Esophagus squamous epithelium (tissue), 5 donors: ENCODE measurements at places on chromosomes 12 and 14.

GRCh38 chr12:65084579-65084978 is 36.5 kb downstream of the WIF1 start:
- no peak for DNase-seq

DNA sequence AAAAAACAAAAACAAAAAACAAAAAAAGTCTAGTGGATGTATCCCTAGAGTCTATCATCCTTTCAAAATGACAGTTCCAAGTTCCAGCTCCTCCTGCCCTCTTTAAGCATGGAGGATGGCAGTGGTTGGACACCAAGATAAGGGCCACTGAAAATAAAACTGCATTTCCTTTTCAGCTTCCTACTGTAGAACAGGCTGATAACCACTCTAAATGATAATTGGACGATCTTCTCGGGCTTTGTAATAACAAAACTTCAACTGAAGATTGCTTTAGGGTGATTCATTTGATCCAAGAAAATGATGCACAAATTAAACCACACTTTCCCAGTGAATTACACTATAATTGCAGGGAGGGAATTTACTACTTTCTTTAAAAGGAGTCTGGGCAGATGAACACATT is 42.2 kb upstream of the CRACR2A start:
- DNase-seq = no peak

GRCh38 chr14:58098507-58098906 is 53.5 kb downstream of the ARMH4 start:
- DNase-seq = no peak

DNA sequence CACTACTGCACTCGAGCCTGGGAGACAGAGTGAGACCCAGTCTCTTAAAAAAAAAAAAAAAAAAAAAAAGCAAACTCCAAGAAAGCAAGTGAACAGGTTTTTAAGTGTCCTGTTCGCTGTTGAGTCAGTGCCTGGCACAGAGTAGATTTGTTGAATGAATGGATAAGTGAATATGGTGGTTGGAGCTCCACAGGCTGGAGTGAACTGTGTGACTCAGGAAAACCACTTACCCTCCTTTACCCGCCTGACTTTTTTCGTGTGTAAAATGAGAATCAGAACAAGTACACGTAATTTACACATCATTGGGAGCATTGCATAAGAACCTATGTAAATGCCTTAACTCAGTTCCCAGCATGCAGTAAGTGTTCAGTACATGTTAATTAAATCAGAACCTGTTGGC is 24.0 kb upstream of the ESRRB start:
- DNase-seq = no peak

- no peak for DNase-seq
Measured at GRCh38 chr12:52913431-52913821, 8.6 kb upstream of the KRT8 start.

DNA sequence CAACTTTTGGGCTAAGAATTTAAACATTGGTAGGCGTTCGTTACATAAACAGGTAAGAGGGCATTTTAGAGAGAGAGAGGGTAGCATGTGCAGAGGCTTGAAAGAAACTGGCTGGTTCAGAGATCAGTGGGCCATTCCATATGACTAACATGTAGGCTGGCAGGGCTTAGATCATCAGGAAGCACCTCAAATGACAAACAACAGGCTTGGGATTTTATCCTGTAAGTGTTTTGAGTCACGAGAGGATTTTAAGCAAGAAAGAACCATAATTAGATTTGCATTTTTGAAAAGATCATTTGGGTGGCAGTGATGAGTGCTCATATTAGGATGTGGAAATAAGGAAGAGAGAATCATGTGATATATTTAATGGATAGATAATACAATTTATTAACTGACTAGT is 8.7 kb upstream of the PLEKHA5 start:
- no peak for DNase-seq

GRCh38 chr14:69582212-69582611 is 7.5 kb upstream of the CCDC177 start:
- no peak for DNase-seq

GRCh38 chr12:86710109-86710508 is 453.9 kb upstream of the MGAT4C start:
- DNase-seq = no peak

DNA sequence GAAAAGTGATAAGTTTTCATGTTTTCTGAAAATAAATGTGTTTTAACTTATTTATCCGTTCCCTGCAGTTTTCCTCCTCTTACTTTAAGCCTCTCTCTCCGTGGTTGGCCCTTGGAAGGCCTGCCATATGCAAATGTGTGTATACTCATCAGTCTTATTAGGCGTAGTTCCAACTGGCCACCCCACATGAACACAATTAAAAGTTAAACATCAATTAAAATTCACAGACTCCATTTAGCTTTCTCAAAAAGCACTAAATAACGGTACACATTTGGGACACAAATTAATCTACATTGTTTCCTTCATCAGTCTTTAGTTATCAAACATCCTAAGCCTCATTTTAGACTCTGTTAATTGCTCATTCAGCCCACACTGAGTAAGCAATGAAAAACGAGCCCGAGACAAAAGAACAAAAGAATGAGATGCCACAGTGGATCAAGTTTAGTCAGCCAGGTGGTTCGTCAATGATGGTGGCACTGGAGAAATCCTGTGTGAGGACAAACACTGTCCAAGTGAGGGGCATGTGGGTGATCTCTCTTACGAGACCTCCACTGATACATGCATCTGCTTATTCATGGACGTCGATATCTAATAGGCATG is 76.0 kb upstream of the TMCC3 start:
- DNase-seq = no peak

- DNase-seq = no peak
Measured at GRCh38 chr12:17999174-17999801, 90.7 kb downstream of the RERGL start.

GRCh38 chr12:102970780-102971179 is 13.3 kb downstream of the ASCL1 start:
- no peak for DNase-seq

DNA sequence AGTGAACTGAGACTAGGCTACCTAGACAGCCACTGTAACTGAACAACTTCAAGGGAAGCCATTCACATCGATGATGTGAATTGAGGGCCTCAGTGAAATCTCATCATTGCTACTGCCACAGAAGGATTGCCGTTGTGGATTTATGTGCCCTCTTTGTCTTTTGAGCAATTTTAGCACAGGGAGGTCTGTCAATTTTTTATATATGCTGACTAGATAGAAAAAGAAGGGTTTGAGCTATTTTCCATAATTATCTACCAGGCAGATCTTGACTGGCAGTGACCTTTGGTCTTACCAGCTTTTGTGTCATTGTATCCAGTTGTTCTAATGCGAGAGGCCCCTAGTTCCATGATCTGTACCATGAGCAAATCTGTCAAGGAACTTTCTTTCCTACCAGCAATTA is 179.4 kb downstream of the ERC1 start:
- DNase-seq = no peak

DNA sequence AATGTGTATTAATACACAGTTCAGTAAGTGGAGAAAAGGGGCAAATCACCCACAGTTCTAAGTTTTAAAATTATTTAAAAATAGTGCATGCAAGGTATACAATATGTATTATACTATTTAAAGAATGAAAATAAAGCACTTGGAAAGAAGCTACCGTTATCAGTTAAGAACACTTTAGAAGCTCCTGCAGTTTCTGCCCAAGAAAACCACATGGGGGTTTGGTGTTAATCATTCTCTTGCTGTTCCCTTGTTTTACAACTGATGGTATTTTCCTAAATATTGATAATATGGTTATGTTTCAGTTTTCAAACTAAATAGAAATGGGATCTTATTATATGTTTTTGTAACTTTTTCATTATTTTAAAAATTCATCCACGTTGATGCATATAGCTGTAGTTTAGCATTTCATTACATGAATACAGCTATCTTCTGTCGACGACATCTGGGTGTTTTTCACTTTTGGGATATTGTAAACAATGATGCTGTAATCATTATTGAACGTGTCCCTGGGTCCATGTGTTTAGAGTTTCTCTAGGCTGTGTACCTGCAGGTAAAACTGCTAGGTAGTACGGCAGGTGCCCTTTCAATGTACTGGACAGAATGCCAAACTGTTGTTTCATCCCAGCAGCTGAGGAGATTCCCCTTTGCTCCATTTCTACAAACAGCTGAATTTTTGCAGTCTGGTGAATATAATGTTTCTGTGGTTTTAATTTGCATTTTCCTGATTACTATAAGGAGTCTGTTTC is 64.1 kb downstream of the APPL2 start:
- DNase-seq = no peak

DNA sequence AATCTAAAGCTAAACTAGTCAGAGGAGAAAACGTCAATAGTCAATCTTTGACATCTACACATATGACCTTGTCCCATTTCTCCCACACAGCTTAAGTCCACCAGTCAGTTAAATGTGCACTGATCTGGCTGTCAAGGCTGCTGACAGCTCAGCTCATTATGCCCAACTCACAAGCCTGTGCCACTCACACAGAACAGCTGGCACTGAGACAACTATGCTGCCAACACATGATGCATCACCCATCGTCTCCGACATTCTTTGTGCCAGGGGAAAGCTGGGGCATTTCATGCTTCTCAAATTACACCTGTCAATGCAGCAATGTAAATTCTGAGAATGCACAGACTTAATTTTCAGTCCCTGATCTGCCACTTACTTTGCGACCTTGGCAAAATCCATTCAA is 25.3 kb downstream of the GNS start:
- no peak for DNase-seq

- DNase-seq = no peak
Measured at GRCh38 chr14:100712490-100712889, 14.2 kb upstream of the DLK1 start.

DNA sequence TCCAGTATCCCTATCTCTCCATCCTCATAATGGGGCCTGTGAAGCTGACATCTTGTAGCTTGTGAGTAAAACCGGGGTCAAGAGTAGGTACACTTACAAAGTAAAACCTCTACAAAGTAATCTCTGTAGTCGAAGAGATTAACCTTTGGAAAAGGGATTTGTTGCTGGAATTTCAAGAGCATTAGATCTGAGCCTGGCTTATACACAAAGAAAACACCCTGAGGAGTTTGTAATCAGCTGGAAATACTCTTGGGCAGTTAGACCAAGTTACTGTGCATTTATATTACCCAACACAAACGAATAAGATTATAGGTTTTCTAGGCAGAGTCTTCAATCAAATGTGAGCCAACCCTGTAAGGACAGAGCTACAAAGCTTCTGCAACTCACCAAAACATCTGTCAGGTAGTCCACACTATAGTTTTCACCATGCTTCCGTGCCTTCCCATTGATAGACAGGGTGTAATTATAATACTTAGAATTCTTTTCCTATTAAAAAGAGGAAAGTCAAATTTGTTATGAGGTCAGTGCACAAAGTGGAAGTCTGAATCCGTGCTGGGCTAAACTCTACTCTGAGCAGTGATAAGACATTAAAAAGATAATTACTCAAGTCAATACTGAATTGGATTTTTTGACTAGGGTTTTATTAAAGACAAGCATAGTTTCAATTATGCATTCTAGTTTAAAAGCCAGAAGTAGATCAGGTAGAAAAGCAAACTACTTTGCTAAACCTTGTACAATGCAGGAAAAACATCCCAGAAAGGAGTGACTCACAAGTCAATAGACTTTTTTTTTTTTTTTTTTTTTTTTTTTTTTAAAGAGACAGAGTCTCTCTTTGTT is 14.6 kb downstream of the GNS start:
- no peak for DNase-seq

- DNase-seq = no peak
Measured at GRCh38 chr14:100445436-100446088, 122.4 kb downstream of the SLC25A47 start.

GRCh38 chr14:21001218-21001617 is 2.1 kb downstream of the SLC39A2 start:
- DNase-seq = no peak

DNA sequence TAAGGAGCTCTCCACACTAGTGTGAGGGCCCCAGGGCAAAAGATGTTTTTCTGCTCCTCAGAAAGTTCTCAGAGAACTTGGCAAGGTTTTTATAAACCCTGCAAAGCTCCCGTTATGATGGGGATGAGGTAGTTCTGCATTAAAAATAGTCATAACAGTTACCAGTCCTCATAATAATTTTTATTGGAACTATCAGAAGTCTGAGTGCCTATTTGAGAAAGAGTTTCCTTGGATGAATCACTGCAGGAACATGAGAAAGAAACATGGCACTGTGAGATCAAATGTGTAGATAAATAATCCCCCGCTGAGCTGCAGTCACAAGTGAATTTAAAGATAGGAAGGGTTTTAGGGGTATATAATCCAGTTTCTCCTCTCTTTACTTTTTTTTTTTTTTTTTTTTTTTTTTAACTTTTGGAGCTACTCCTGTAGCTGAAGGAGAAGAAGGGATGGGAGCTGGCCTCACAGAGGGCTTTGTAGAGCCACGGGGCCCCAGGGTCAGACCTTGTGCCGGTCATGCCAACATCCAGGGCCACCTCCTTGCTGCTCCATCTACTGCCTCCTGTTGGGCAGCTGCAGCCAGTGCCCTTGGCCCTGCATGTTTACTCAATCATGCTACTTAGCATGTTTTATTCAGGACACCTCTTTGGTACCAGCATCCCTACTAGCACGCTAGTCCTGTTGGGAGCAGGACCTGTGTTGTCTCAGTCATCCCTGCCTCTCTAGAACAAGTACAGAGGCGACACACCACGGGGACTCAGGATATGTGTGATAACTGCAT is 39.5 kb downstream of the EVL start:
- no peak for DNase-seq

DNA sequence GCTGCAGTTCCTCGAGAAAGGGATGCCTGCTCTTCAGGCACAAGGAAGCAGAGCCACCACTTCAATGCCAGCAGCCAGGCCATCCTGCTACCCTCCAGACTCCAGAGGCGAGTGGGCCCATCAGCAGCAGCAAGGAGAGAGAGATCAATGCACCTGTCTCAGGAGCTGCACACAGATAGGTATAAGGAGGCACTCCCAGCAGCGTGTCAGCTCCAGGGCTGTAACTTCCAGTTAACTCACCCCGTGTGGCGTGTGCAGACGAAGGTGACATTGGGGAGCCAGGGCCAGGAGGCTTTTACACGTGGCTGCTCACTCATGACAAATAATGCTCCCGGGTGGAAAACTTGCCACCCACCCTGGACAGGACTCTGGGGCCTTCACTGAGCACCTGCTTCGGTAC is 24.2 kb downstream of the GALNT16 start:
- DNase-seq = no peak

DNA sequence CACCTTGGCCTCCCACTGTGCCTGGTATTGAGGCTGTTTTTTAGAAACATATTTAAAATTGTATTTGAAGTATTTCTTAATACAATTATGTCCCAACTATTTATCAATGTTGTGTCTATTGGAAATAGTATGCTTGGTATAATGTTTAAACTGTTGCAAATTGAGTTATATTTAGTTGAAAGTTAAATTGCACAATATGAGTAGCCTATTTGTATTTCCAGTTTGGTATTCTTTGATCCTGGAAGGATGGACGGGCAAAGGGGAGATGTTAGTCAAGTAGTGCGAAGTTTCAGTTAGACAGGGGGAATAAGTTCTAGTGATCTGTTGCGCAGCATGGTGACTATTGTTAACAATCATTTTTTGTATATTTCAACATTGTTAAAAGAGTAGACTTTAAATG is 111.5 kb downstream of the NUBPL start:
- no peak for DNase-seq

DNA sequence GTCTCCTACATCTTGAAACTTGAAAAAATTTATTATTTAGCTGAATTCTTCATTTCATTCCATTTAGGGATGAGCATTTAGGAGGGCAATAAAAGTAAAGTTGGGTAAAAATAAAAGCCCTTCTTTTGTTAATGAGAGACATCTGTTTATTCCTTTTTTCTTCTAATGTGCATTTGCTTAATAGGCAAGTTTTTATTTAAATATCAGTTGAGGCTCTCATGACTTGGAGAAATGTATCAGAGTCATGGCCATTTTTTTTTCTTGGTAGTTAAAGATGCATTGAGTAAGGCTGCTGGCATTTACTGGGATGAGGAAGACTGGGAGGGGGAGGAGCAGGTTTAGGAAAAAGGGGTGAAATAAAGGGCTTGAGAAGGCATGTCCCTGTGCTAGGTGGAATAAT is 609.9 kb upstream of the TMEM132C start:
- no peak for DNase-seq
